Stimulated activated CD8-positive, alpha-beta memory T cell treated with anti-CD3 and anti-CD28 coated beads, Interleukin-7, amount 100 ng/mL, for 48 hours (primary cell): ENCODE measurements at places on chromosomes 3 and 15.

GRCh38 chr3:160435747-160436146 lies 13.8 kb downstream of the TRIM59 start:
- no peak for DNase-seq

DNA sequence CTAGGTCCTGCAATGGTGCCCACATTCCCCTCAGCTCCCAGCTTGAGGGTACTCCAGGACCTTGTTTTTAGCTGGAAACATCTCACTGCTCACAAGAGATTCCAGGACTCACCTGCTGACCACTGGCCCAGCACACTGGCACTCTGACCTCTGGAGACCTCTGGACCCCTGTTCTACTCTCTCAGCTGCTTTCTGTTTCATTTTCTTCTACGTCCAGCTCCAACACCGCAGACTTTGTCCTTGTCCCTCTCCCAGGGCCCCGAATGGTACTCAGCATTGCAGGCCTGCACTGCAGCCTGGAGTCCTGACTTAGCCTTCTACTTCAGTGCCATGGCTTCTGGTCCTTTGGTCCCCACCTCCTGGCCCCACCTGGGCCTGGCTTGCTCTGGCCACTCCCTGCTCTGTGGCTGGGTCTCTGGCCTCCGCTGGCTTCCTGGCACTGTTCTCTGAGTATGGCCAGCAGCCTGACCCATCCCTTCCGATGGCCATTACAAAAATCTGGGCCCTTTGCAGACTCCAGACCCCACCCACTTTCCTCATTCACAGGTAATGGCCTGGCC lies 27.9 kb downstream of the KY start:
- no peak for DNase-seq

DNA sequence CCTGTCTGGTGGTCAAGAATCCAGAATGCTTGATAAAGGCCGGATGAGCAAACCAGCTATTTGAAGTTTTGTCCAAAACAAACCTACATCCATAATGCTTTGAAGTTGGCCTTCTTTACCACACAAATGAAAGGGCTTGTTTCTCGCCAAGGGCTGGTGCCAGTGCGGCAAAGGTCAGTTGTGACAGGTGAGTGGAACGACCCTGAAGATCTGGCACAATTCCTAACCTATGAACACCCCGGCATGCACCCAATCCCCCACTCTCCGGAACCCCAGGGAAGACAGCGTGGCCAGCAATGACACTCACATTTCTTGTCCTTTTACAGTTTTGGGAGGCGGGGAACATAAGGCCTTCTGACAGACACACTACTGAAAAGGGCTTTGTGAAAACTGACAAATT lies 90.6 kb downstream of the ATP10A start:
- no peak for DNase-seq

DNA sequence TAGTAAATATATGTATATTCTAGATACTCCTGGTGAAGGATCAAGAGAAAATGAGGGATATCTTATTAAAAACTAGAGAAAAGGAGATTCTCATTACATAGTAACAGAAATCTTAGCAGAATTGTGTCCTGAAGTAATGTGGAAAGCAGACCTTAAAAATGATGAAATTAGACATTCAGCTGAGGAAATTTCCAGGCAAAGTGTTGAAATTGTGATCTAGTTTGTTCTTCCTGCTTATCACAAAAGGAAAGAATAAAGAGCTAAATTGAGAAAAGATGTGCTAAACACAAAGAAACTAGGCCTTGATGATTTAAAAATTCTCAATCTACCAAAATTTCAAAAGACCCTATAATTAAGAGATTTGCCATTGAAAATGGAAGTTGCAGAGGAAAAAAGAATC lies 362.6 kb upstream of the PLSCR5 start:
- DNase-seq = no peak

- DNase-seq = no peak
Measured at GRCh38 chr3:27556887-27557286, 72.7 kb upstream of the SLC4A7 start.

DNA sequence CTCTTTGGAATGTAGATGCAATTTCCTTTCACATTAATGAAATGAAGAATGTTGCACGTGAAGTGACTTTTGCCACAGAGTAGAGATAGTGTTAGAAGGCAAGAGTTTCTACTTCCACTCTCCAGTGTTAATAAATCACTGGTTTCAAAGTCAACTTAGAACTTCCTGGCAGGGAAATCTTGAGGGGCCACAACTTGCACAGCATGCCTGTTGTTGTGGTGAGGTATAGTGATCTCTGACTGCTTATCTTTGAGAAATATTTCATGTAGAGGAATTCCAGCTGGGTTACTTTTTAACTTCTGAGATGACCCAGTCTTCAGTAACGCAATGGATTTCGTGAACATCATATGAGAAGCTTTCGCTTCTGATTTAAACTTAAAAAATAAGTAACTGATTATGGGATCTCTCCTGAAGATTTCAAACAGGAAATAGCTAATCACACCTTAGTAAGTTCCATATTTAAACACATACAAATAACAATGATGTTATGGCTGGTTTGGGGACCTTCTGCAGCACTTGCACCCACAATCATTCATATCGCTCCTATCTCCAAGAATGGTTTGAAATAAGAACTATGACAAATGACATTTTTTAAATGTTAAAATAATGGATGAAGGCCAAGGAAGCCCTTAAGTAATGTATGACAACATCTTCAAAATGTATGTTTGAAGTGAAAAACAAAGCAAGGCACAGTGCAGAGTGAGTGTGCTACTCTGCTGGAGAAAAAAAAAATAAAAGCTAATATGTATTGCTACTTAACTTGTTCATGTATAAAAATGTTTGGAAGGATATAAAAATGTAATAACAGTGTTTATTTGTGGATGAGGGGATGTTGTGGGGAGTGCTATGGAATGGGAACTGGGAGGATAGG lies 726.5 kb upstream of the NECTIN3 start:
- DNase-seq = no peak

- no peak for DNase-seq
Measured at GRCh38 chr3:26768068-26768651, 145.6 kb downstream of the LRRC3B start.

DNA sequence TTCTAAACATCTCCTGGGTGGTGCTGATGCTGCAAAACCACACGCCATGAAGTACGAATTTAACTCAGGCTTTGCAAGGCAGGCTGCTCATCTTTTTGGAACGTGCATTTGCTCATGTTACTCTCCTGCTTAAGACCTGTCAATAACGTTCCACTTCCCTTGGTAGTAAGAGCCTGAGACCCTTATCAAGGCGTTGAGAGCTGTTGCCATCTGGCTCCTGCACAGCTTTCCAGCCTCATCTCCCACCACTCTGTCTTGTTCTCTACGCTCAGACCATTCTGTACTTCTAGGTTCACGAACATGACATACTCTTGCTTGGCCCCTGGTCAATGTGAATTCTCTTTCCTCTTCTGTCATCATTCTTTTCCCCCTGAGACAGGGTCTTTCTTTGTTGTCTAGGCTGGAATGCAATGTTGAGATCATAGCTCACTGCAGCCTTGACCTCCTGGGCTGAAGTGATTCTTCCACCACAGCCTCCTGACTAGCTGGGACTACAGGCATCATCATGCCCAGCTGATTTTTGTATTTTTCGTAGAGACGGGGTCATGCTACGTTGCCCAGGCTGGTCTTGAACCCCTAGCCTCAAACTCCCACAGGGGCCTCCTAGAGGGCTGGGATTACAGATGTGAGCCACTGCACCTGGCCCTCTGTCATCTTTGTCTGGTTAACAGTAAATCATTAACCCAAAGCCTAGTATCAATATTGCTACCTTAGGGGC lies 202.8 kb downstream of the CADPS start:
- no peak for DNase-seq

DNA sequence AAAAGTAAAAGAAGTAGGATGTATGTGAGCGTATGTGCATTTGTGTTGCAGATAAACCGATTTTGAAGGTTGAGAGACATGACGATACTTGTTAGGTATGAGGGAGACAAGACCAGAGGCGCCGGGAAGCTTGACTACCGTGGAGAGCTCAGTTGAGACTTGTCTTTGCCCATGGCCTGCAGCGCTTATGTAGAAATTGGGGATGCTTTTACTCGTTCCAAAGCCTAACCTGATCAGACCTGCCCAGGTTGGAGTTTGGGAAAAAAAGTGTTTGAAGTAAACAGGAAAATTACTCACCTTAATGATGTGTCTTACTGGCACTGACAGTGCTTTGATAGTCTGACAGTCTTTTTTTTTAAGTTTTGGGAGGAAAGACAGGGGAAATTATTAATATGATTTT lies 202.8 kb downstream of the TP63 start:
- no peak for DNase-seq

DNA sequence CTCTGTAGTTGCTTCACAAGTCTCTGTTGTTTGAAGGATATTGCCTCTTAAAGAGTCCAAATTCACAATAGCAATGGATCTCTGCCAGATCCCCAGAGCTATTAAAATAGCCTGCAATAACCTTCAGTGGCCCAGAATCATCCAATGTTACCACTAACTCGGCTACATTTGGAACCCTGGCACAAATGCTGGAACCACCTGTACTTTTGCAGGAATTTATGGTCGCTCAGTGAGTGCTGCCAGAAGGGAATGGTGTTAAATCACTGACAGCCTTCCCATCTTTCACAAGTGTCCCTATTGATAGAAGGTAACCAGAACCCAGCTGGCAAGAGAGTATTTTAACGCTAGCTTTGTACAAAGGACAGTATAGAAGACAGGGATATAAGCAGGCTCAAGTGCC lies 298.8 kb upstream of the PLSCR5 start:
- DNase-seq = no peak

DNA sequence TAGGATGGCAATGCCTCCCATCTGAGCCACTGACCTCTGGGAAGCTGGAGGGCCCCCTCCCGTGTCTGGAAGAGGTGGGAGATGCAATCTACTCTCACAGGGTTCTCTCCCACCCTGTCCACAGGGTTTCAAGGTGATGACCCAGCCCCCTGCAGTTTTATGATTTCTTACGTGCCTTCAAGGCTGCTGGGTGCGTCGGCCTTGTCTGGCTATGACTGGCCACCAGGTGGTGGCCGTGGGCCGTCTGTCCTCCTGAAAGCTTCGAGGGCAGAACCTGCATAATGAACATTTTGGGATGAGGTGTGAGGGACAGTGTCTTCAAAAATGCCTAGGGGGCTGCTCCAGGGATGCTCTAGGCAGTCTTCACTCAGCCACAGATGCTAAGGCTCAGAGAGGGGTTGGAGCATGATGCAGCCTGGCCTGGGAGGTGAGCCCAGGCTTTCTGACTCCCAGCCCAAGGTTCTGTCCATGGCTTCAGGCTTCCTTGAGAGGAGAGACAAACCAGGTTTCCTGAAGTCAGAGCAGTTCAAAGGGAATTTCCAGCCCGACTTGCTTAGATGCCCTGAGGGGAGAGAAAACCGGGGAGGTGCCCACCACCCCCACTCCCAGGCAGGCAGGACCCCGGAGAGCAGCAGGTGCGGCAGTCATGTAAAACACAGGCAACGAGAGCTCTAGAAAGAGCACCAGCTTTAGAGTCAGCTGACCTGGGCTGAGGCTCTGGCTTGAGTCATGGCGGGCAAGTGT lies 18.7 kb downstream of the ISG20 start:
- DNase-seq = no peak

- DNase-seq = no peak
Measured at GRCh38 chr3:38595393-38595792, 54.1 kb downstream of the SCN5A start.

DNA sequence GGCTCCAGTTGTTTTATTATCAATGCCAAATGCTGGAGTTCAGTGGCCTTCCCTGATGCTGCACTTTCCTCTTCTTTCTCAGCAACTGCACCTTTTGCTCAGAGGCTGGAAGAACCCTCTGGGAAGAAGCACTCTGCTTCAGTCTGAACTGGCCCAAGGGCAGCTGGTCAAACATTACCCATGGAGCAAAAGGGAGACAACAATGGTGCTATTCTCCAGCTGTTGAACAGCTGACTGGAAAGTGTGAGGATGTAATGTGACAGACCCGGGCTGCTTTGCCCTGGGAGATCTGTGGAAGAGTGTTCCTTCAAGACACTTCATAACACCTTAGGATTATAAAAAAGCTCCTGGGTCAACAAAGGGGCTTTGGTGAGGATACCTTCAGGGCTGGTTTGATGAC lies 84.9 kb downstream of the EPHB1 start:
- DNase-seq = no peak

DNA sequence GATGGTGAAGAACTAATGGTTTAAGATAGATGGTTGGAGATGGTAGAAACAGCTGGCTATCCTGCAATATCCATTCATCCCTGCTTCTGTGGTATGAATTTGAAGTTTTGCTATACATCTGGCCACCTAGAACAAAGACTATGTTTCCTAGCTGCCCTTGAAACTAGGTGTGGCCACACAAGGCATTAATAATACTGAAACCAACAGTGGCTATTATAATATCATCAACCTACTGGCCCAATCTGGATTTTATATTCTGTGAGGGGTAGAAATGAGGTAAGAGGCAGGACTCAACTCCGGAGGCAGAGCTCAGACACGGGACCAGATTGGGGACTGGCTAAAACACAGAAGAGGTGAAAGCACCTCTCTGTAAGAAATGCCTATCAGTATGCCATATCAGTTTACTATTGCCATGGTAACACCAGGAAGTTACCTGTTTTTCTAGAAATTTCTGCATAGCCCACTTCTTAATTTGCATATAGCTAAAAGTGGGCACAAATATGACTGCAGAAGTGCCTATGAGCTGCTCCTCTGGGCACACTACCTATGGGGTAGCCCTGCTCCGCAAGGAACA lies 8.4 kb downstream of the IFT80 start:
- no peak for DNase-seq
